ENCODE measurements at places on chromosomes 4 and X. TPM values are rescaled to one million over a fixed set of nuclear protein-coding genes. Genes with fewer than 3 reads are reported as not detected.

- H3K27me3 ChIP-seq = no peaks in the 10 kb centered on the region
- no peaks in the 10 kb centered on the region for H3K4me1 ChIP-seq
- H3K27ac ChIP-seq = no peak overlapping the region
- no peaks in the 10 kb centered on the region for H3K36me3 ChIP-seq
- DNase-seq = no peak
- no peak overlapping the region for H3K4me3 ChIP-seq
Measured at GRCh38 chr4:26804925-26805324, 55.7 kb upstream of the STIM2 start.

- H3K4me3 ChIP-seq = no peak overlapping the region
- no peak for DNase-seq
Measured at GRCh38 chr4:16488084-16488483, 261.8 kb upstream of the TAPT1 start.

The ADD1 gene
- 196 TPM for total RNA-seq

The NHS gene
- 6.7 TPM for total RNA-seq

Measured in activated CD4-positive, alpha-beta T cell treated with anti-CD3 and anti-CD28 coated beads for 36 hours (primary cell).